ENCODE measurements at places on chromosomes 12 and 14.

GRCh38 chr12:85266356-85266755, 13.7 kb upstream of the ALX1 start:
- DNase-seq, result no peak

GRCh38 chr12:108689314-108690190, 41.8 kb downstream of the CORO1C start:
- no peak for DNase-seq

DNA sequence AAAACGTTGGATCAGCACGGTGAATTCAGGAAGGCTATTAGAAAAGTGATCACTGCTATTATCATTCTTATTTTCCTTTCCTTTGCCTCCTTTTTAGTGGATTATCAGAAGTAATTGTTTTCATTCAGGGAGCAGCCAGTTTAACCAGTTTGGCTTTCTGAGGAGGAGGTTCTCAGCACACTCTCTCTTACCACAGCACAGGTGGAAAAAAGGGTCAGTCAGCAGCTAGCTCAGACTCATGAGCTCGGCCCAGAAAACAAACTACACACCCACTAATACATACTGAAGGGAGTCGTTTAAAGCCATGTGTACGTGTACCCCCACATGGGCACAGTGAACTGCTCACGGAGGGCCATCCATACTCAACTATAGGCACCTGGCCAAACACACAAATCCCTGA, 23.2 kb upstream of the MAGOHB start:
- no peak for DNase-seq

- no peak for DNase-seq
These were observed 134.2 kb downstream of the SMOC1 start for GRCh38 chr14:70013271-70013873.

DNA sequence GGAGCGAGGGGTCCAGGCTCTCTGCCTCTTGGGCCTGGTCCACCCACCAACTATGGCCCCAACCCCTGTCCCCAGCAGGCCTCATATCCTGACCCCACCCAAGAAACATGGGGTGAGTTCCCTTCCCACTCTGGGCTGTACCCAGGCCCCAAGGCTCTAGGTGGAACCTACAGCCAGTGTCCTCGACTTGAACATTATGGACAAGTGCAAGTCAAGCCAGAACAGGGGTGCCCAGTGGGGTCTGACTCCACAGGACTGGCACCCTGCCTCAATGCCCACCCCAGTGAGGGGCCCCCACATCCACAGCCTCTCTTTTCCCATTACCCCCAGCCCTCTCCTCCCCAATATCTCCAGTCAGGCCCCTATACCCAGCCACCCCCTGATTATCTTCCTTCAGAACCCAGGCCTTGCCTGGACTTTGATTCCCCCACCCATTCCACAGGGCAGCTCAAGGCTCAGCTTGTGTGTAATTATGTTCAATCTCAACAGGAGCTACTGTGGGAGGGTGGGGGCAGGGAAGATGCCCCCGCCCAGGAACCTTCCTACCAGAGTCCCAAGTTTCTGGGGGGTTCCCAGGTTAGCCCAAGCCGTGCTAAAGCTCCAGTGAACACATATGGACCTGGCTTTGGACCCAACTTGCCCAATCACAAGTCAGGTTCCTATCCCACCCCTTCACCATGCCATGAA, 8.6 kb downstream of the ARHGAP9 start:
- DNase-seq, result no peak

GRCh38 chr12:91877022-91877421, 268.6 kb downstream of the BTG1 start:
- peak; percentile 69 for DNase-seq

- DNase-seq, result peak; percentile 87
These were observed at the start of gene SHMT2 for GRCh38 chr12:57229634-57230380. TSS of gene SHMT2 (plus strand) at chr12:57229711. CDS start at chr12:57229779, 68 bp downstream.

GRCh38 chr14:54294802-54295201, 102.0 kb upstream of the CDKN3 start:
- DNase-seq, result no peak

DNA sequence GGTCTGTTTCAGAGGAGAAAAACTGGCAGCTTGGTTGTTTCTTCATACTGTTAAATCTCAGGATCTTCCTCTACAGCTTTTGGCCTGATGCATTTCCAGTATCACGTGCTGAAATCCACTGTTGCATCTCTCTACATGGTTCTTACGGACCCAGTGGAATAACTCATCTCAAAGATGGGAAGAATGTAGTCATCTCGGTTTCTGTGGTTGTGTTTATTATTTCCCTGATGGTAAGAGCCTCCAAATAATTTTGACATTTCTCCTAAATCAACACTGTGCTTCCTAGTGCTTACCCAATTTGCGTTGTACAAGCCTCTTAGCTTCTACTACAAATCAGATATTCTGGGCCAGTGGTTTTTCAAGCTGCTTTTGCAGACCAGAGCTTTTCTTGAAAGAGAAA, 812.8 kb downstream of the C12orf50 start:
- DNase-seq, result no peak

- no peak for DNase-seq
These were observed 13.9 kb upstream of the MYL2 start for GRCh38 chr12:110934093-110934852.
